NCI-H345 (cell line): ENCODE measurements at places on chromosomes 3 and 15.

GRCh38 chr15:68354923-68355322 lies 77.0 kb downstream of the ITGA11 start:
- no peak for DNase-seq

DNA sequence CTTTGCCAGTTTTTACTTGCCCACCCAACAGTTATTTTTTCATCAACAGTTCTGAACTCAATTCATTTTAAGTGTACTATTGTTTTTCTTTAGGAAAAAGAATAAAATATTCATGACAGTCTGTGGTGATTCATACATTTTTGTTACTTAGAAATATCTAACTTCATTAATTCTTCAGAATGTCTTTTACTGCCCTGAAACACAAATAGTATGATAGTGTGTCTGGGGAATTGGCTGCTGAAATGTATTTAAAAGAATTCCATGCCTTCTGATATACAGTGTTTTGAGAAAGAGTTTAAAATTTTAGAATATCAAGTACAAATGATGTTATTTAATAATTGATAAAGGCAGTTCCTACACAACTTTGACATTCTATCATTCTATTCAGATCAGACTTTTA lies 854.1 kb downstream of the NAALADL2 start:
- no peak for DNase-seq

- DNase-seq: no peak
Measured at GRCh38 chr3:51637144-51637940, 33.7 kb upstream of the TEX264 start.

DNA sequence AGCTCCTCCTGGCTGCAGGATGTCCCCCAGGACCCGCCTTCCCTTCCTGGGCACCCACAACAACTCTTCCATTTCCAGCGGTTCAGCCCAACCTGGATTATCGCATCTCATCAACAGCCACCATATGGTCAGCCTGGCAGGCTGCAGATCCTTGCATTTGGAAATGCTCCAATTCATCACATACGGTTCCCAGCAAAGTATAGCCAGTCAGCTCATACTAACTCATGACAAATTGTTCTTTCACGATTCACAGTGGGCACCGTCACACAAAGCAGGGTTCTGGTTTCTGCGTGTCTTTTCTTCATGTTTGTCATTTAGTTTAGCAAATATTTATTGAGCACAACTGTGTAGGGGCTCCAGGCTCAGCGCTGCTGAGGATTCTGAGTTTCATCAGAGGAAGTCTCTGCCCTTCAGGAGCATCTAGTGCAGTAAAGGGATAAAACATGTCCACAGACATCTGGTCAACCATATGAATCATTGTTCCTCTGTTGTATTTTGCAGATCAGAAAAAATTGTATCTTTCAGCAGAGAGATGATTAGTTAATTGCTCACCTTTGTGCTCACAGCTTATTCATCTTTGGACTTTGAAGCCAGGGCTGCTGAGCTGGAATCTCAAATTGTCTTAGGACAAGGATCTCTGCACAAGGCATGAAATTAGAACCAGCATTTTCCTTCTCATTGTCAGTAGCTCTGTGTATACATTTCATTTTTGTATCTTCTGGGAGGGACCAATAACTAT lies 125.1 kb downstream of the GABRG3 start:
- peak; percentile 46 for DNase-seq

- no peak for DNase-seq
Measured at GRCh38 chr15:48560321-48561051, 85.0 kb downstream of the FBN1 start.

- no peak for DNase-seq
Measured at GRCh38 chr3:72538070-72538745, 310.0 kb downstream of the SHQ1 start.

DNA sequence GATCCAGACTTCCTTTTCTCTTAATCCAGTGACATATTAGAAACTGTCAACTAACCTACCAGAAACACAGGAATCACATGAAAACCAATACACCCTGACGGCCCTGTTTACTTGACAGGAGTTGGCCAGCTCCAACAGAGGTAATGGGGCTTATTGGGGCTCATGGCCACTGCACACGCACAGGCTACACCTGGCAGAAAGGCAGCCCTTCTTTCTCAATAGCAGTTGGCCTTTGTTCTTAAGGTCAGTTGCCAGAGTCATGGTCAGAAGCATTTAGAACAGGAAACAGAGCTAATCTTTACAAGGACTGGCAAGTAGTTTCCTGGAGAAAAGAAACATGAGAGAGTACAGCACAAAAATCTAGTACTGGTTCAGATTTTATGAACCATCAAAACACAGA lies 181.8 kb downstream of the MAGI1 start:
- no peak for DNase-seq

GRCh38 chr3:3110749-3111361 lies 681 bp upstream of the IL5RA start:
- DNase-seq: no peak

- DNase-seq: no peak
Measured at GRCh38 chr3:119880966-119881365, 99.1 kb downstream of the NR1I2 start.

DNA sequence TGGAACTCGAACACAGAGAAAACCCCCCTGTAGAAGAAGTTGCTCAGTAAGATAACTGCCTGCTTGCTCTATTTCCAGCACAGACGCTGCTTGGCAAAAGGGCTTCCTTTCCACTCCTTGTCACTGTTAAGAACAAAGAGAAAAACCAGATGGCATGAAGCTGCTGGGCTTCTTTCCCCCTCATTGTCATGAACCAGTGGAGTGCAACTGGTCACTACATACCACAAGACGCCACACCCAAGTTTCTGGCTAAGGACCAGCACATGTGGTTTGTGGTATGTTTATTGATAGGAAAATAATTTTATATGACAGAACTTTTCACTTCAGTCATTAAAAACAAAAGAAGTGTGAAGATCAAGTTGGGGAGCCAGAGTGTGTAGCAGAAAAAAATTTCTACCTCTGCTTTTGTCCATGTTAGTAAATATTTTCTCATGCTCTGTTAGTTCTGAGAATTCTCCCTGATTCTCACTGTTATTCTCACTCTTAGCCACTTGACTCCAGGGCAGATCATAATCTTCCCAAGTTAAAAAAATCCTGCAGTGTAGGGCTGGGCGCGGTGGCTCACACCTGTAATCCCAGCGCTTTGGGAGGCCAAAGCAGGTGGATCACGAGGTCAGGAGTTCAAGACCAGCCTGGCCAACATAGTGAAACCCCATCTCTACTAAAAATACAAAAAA lies 37.9 kb downstream of the CLK3 start:
- no peak for DNase-seq

DNA sequence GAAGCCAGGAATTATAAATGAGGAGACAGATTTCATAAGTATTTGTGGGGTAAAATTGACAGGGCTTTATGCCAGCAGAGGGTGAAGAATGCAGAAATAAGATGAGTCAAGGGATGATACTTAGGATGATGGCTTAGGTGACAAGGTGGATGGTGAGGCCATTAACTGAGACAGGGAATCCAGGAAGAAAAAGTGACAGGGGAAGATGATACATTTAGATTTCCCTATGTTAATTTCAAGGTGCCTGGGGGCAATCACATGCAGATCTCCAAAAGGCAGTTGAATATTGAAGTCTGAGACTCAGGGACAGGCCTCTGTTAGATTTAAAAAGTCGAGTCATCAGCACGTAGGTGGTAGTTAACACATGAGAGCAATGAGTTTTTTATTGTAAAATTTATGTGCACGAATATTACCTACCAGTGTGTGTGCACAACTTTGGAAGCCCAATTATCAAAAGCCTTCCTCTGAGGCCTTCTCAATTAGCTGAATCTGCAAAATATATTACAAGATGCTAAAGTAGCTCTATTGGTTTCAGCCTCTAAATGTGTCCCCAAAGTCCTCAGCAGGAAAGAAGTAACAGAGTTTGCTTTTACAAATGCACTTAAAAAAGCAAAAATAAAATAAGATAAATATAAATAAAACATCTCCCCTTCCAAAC lies 67.9 kb upstream of the CHL1 start:
- DNase-seq: no peak

DNA sequence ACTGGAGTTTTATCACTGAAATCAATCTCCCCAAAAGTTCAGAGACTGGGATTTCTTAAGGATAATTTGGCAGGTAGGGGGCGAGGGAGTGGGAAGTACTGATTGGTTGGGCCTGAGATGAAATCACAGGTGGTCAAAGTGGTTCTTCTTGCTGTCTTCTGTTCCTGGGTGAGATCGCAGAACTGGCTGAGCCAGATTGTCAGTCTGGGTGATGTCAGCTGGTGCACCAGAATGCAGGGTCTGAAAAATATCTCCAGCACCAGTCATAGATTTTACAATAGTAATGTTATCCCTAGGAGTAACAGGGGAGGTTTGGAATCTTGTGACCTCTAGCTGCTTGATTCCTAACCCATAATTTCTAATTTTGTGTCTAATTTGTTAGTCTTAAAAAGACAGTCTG lies 86.7 kb upstream of the SLC25A36 start:
- no peak for DNase-seq

DNA sequence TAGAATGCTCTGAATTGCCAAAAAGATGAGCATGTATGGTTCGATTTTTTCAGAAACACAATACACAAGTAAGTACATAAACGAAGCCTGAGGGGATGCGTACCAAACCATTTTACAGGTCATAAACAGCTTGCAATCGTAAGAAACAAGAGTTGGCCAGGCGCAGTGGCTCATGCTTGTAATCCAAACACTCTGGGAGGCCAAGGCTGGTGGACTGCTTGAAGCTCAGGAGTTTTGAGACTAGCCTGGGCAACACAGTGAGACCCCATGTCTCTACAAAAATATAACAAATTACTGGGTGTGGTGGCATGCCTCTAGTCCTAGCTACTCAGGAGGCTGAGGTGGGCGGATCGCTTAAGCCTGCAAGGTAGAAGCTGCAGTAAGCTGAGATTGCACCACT lies 13.4 kb downstream of the TRA2B start:
- no peak for DNase-seq

DNA sequence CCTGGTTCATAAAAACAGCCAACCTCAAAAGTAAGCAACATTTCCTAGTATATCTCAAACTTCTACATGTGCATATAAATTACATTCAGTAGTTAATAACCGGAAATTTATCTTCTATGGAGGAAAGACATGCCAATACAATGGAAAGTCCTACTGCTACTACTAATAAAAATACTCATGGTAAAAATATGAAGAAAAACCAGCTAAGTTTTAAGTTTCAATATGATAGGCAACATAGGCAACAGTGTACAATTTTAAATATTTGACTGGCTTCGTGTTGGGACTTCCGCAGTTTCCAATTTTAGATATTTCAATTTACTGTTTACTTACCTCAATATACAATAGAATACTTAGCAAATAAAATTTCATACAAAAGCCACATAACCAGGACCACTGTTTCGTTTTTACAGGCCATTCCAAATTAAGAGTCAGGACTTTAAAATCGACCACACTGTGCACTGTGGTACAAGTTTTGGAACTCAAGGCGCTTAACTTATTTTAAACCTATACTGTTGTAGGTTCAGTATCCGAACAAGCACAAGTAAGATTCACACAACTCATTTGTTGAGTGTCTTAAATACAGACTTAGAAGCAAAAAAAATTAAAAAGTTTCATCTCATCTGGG lies 2.9 kb downstream of the NAA50 start:
- DNase-seq: no peak

DNA sequence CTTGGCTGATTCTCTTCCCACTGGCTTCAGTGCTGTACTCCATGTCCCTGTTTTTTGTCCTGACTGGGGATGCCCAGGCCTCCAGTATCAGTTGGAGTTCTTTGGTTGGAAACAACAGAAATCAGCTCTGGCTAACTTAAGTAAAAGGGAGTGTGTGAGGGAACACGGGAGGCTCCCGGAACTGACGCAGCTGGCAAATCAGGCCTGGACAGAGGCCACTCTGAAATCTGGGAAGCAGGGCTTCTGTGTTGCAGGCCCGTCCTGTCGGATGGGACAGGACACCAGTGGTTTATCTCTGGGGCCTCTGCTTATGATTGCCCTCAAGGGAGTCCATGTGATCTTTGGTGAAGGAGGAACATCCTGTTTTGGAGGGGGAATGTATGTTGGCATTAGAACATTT lies 124.3 kb downstream of the CHCHD6 start:
- DNase-seq: no peak

DNA sequence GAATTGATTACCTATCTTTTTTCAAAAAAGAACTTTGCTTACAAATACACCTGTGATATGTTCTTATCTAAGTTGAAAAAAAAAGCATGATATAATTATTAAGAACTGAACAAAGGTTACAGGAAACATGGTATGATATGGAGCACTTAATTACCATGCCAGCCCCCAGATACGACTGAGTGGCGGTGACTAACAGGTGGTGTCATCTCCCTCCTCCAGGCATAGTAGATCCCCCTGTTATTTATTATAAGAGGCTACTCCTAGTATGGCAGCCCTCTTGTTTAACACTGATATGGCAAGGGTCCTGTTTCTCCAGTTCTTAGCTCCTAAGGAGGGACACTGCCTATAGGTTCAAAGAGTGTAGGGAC lies 31.0 kb upstream of the TM4SF4 start:
- DNase-seq: no peak

DNA sequence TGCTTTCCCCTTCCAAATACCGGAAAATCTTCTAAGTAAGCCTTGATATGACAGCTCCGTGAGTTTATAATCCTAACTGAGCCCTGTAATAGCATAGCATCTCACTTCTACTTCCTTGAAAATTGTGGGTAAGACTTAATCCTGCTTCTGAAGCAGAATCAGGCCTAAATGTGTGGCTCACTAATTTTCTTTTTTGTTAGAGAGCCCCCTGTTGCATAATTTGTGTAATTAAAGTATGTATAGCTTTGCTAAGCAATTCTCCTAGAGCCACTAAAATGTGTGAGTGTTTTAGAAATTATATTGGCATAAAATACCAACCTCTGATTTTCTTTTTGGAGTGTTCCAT lies 304.4 kb downstream of the FGF12 start:
- DNase-seq: no peak

GRCh38 chr15:66758844-66759243 lies 56.8 kb downstream of the SMAD6 start:
- no peak for DNase-seq

DNA sequence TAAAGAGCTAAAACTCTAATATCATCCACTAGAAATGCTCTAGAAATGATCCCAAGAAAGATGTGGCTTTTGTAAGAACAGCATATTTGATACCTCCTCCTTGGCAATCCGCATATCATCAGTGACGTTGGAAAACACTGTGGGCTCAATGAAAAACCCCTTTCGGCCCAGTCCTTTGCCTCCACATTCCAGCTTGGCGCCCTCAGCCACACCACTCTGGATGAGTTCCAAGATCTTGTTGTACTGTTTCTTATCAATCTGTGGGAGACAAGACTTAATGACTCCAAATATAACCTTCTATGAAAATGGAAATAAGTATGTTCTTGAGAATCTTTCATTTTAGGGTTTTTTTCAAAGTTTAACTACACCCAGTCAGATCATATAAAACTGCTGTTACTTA lies 103.6 kb downstream of the ALDH1A2 start:
- no peak for DNase-seq

DNA sequence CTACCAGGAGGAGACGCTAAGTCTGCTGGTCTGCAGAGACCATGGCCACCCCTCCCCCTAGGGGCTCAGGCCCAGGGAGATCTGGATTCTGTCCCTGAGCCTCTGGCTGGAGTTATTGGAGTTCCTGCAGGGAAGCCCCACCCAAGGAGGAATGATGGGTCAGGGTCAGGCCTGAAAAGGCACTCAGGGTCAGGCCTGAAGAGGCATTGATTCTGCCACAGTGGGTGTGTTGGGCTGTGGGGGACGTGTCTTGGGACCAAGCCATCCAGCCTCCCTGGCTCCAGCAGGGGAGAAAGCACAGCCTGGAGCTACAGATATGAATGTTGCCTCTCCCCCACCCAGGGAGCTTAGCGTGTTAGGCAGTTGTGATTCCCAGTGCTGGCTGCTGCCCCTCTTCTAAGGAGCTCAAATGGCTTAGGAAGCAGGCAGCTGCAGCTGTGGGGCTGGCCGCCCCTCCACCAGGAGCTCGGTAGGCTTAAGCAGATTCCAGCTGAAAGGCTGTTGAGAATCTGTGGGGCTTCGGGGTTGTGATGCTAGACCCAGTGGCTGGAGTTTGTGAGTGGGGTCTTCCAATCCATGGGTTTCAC lies 176.7 kb downstream of the CHL1 start:
- DNase-seq: no peak
